LHCN-M2 (cell line): ENCODE measurements at places on chromosomes 1 and 21. TPM values are rescaled to one million over a fixed set of nuclear protein-coding genes. Genes with fewer than 3 reads are reported as not detected.
A peak's percentile ranks its signal among the peaks of the same experiment; 100 is the strongest.

The OR10Z1 gene
- not detected in 2 replicates for total RNA-seq

DNA sequence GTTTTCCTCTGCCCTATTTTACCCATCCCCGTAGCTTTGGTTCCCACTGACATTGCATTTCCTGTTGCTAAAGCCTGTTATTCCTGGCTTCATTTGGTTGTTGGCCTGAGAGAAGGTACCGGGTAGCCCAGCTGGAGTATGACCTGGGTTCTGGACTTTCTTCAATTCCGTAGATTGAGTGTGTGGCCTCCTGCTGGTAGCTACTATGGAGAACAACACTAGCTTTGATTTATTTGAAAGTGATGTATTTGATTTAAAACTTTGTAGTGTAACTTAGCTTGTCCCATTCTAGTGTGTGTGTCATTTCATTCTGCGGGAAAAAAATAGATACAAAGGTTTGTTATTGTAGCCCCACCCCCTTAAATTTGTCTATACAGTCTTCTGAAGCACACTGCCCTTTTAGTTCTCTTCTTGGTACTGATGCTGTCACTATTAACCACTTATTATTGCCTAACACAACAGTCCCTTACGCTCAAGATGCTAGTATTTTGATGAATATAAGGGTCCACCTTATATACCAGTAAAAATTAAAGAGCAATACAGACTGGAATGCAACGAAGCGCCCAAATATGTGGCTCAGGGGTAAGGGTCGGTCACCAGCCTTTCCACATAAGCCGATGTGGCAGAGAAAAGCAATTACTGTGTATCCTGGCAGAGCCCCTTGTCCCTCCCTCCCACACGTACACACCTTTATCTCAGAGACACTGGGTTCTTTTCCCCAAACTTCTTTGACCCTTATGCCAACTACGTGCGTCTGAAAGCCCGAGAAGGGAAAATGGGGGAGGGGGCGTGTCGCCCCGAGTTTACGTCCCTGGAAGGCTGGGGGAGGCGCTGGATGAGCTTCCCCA, 643 bp upstream of the MOV10 start:
- DNase-seq, result peak; percentile 70

The ACTN2 gene
- total RNA-seq, result 0.06 TPM in 1 of 2 replicates, not detected in the other

DNA sequence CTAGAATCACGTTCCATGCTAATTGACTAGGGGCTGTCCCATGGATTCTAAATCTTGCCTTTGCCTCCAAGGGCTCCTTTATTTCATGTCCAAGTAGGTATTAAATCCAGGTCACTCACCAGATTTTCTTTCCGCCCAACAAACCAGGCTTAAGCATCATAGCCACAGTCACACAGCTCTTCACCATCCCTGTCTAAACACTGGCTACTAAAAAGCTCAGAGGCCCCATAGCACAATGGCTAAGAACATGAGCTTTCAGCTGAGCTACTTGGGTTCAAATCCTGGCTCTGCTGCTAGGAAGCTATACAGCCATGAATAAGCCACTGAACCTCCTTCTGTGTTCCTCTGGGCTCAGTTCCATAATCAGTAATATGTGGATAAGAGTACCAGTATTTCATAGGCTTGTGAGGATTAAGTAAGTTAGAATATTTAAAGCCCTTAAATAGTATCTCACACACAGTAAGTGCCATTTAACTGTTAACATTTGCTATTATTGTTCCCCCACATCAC, 277.2 kb upstream of the GJB5 start:
- DNase-seq, result no peak

The OR2L5 gene
- total RNA-seq, result not detected in 2 replicates

- no peak for DNase-seq
Measured at GRCh38 chr1:53982763-53983104, 35.3 kb downstream of the LDLRAD1 start.

DNA sequence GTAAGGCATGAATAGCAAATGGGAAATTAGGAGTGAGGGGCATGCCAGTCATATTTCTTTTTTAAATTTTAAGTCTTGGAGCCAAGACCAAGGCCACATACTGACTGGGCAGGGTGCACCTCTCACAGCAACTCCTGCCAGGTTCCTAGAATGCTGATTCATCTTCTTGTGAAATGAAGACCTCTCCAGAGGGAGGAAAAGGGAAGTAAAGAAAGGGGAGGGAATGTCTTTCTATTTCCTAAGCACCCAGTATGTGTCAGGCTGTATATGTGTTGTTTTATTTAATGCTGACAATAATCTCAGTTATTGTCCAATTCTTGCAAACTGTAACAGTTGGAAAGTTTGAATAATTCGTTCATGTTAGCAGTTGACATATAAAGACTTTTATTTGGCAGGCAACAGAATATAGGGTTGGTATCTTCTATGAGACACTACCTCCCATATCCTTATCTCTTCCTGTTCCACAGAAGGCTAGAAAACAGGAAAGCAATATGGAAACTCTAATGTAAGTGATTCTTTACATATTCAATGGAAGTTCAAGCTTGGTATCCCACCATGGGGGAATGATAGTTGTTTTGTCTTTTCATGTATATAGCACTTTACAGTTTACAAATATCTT, 259.1 kb upstream of the USP24 start:
- no peak for DNase-seq

GRCh38 chr1:72938408-72938807, 656.1 kb upstream of the NEGR1 start:
- no peak for DNase-seq

- no peak for DNase-seq
Measured at GRCh38 chr1:8329439-8329838, 11.5 kb downstream of the SLC45A1 start.

- DNase-seq, result peak; percentile 66
Measured at GRCh38 chr1:103525114-103525606, 339 bp upstream of the RNPC3 start.

GRCh38 chr1:25556791-25557476, 13.5 kb downstream of the LDLRAP1 start:
- DNase-seq, result peak; percentile 60

The DPYD gene
- total RNA-seq, result 39.9 and 46.6 TPM in 2 replicates

GRCh38 chr1:100249155-100249536, 488 bp downstream of the DBT start:
- peak; percentile 1 for DNase-seq

DNA sequence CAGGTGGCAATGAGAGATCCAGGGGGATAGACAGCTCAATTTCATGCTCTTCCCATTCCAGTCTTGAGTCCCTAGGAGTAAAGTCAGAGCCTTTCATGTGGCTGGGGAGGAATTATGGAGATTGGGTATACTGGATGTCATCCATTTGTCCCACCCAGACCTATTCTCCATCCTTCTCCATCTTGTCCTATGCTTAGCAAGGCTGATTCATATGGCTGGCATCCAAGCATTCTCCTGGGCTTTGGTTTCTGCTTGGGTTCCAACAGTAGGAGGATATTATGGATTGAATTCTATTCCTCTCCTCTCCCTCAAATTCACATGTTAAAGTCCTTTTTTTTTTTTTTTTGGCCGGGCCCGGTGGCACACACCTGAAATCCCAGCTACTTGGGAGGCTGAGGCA, 3.8 kb upstream of the CDC20 start:
- peak; percentile 15 for DNase-seq

- peak; percentile 13 for DNase-seq
Measured at GRCh38 chr1:60066001-60066400, 7.6 kb downstream of the C1orf87 start.

DNA sequence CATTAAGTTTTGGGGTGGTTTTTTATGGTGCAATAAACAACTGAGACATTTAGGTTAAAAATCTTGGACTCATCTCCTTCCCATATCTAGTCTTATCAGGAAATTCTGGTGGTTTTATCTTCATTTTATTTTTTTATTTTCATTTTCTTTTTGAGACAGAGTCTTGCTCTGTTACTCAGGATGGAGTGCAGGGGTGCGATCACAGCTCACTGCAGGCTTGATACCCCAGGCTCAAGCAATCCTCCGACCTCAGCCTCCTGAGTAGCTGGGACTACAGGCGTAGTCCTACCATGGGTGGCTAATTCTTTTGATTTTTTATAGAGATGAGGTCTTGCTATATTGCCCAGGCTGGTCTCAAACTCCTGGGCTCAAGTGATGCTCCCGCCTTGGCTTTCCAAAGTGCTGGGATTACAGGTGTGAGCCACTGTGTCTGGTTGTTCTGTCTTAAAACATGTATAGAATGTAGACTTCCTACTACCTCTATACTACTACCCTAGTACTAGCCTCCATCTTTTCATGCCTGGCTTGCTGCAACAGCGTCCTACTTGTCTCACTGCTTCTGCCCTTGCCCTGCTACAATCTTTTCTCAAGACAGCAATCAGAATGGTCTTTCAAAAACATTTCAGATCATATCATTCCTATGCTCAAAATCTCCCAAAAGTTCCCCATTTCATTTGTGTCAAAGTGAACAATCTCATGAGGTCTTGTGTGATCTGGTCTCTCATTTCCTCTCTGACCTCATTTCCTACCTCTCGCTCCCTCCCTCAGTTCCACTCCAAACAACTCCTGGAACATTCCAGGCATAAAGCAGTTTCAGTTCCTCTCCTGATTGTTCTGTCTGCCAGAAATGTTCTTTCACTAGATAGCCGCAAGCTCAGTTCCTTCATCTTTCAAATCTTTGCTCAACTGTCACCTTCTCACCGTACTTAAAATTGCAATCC, 5.9 kb upstream of the FCGR2A start:
- no peak for DNase-seq

DNA sequence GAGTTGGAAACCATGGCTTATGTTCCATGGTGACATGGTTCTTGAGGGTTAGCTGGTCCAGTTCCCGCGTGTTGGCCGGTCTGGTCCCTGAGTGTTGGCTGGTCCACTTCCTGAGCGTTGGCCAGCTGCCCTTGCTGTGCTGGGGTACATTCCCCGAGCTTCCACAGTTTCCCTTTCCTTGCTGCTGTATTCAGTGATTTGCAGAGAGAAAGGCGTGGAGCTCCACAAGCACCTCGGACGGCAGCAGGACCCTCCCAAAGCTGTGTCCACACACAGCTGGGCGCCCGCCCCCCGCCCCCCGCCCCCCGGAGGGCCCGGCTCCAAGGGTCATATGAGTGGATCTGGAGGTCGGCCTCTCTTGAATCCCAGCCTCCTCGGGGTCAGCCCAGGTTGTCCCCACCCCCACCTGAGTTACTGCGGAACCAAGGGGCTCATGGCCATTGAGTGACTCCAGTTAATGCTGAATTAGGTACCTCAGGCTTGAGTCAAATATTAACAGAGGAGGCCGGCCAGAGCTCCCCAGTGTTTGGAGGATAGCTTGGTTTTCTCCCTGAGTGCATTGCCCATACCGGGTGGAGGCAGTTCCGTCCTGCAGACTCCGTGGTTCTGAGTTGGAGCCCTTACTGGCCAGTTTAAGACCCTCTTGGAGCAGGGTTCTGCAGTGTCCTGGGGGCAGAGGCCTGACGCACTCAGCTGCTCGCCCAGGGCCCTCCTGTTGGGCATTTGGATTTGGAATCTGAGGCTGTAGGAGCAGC, 18.4 kb downstream of the COL18A1 start:
- DNase-seq, result no peak

DNA sequence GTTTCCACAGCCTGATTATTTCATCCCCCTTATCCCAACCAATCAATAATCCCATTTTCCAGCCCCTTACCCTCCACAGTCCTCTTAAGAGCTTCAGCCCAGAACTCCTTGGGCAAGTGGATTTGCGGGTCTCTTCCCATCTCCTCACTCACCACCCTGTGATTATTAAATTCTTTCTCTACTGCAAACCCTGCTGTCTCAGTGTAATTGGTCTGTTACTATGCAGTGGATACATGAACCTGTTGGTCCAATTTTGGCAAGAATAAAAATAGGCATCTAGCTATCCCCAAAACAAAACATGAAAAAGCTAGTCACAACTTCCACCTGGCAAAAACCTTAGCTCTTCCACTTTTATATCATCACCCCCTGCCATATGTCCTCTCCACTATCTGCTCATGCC, 36.2 kb upstream of the TNFSF4 start:
- no peak for DNase-seq

DNA sequence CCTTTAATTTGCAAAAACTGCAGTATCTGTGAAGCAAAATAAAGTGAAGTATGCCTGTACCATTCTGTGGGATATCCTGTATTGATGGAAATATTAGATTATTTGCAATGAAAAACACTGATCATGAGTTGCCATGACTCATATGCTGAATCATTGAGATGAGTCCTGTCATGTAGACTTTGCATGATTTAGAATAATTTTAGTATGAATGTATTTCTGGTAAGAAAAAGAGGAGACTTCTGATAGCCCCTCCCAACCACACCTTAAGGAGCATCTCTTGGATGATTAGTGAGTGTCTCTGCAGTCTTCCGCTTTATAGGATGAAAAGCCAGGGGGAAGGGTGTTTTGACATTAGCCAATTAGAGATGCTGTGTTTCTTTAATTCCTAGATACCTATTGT, 55.2 kb upstream of the PTGS2 start:
- DNase-seq, result no peak

The KLHL17 gene
- total RNA-seq, result 13.7 and 22.8 TPM in 2 replicates

DNA sequence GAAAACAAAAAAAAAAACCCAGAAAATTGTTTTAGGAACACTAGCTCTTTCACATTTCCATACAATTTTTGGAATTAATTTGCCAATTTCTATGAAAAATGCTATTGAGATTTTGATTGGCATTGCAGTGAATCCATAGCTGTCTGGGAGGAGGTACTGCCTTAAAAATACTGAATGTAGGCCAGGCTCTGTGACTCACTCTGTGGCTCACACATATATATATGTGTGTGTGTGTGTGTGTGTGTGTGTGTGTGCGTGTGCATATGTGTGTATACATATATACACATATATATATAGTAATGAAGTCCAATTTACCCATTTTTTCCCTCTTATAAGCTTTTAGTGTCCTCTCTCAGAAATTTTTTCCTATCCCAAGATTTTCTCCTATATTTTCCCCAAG, 214.2 kb upstream of the DMRTA2 start:
- no peak for DNase-seq

GRCh38 chr1:12654657-12655056, 10.8 kb downstream of the AADACL4 start:
- DNase-seq, result no peak

- no peak for DNase-seq
Measured at GRCh38 chr1:207102659-207103058, 1.4 kb upstream of the C4BPA start.

The CRNN gene
- not detected in 2 replicates for total RNA-seq

The SYT14 gene
- total RNA-seq, result 12.6 and 14.0 TPM in 2 replicates

GRCh38 chr1:200780545-200781369, 42.1 kb downstream of the CAMSAP2 start:
- peak; percentile 14 for DNase-seq

- peak; percentile 68 for DNase-seq
Measured at GRCh38 chr1:47436304-47436978, 1.4 kb upstream of the FOXD2 start.

The SEC16B gene
- 10.8 and 12.5 TPM in 2 replicates for total RNA-seq

DNA sequence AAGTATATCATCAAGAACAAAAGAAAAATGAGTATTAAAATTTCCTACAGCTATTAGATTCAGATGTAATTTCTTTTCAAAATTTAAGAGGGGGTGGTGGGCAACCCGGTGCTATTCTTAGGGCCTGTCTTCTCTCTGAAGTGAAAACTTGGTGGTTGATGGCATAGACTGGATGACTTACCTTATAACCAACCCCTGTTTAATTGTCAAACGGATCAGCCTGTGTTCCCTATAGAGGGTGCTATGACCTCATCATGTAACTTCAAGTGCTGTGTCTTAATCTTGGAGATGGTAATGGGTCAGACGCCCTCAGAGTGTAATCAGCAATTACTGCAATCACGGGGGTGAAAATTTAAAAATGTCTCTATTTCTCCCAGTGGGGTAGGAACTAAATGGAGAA, 176.2 kb downstream of the PCP4 start:
- no peak for DNase-seq

The JAM2 gene
- total RNA-seq, result 5.6 and 6.0 TPM in 2 replicates
